ENCODE measurements at places on chromosomes 7 and 10. TPM values are rescaled to one million over a fixed set of nuclear protein-coding genes. Genes with fewer than 3 reads are reported as not detected.

Gene PDZD7
- total RNA-seq: 2.7 TPM

GRCh38 chr7:18347170-18347569 lies 148.4 kb upstream of the HDAC9 start:
- DNase-seq: no peak

DNA sequence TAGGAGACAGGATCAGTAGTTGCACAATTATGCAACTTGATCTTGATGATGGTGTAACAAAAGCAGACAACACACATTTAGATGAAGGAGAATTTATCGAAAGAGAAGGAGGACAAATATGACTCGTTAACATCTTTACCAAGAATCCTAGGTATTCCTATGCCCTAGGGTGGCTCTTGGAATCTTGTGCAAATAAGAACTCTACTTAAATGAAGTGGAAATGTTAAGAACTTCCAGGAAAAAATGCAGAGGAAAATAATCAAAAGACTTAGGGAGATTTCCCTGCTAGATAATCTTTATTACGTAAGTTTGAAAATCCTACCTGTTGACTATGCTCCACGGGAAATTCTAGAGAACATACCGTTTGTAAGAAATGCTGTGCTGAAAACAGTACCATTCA lies 485.4 kb downstream of the POM121L12 start:
- DNase-seq: no peak

DNA sequence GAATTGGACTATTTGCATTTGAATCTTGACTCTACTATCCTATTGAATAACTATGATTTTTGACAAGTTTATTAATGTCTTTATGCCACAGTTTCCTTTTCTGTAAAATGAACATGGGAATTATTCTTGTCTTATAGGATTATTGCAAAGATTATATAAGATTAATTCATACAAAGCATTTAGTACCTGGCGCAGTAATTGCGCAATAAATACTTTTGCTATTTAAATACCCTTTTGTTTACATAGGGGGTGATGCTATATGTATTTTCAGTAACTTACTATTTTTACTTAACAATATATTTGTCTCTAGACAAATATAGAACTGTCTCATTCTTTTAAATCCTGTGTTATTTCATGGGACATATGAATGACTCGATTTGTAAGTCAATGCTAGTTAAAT lies 5.3 kb downstream of the MINPP1 start:
- DNase-seq: no peak

DNA sequence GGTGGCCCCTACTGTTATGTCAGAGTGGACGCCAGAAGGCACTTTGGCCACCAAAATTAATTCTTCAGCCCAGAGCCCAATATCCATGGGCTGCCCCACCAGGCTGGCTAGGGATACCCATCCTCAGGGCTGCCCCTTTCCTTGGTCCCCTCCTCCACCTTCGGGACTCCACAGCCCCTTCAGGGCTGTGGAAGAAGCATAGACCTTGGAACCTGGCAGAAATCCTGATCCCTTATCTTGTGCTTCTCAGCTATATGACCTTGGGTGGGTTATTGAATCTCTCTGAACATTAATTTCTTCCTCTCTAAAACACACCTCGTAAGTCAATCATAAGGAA lies 499 bp upstream of the TMUB1 start:
- no peak for DNase-seq

GRCh38 chr10:3631291-3631690 lies 153.7 kb downstream of the KLF6 start:
- no peak for DNase-seq

GRCh38 chr7:129110258-129110981 lies 34.1 kb upstream of the TSPAN33 start:
- peak; percentile 48 for DNase-seq

DNA sequence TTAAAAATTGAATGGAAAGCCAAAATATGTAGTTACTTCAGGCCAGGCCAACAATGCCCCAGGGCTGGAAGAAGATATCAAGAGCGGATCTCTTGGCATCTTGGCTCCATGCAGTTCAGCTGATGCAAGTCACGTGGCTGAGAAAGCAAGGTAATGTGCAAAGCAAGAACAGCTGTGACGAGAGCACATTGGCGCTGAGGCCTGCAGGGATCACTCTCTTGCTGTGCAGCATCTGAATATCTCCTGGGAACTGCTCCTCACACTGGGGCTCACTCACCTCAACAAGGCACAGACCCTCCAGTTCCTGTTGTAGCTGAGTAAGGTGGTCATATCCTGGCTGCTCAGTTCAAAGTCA lies 14.0 kb downstream of the AKR1B1 start:
- no peak for DNase-seq

Data from mammary epithelial cell (primary cell).